ENCODE measurements at places on chromosomes 11 and 22. TPM values are rescaled to one million over a fixed set of nuclear protein-coding genes. Genes with fewer than 3 reads are reported as not detected.
A peak's percentile ranks its signal among the peaks of the same experiment; 100 is the strongest.

CDC42EP1 gene
- polyA plus RNA-seq = 19.7 TPM

GRCh38 chr11:35098855-35099254 is 40.1 kb upstream of the CD44 start:
- DNase-seq = no peak

DNA sequence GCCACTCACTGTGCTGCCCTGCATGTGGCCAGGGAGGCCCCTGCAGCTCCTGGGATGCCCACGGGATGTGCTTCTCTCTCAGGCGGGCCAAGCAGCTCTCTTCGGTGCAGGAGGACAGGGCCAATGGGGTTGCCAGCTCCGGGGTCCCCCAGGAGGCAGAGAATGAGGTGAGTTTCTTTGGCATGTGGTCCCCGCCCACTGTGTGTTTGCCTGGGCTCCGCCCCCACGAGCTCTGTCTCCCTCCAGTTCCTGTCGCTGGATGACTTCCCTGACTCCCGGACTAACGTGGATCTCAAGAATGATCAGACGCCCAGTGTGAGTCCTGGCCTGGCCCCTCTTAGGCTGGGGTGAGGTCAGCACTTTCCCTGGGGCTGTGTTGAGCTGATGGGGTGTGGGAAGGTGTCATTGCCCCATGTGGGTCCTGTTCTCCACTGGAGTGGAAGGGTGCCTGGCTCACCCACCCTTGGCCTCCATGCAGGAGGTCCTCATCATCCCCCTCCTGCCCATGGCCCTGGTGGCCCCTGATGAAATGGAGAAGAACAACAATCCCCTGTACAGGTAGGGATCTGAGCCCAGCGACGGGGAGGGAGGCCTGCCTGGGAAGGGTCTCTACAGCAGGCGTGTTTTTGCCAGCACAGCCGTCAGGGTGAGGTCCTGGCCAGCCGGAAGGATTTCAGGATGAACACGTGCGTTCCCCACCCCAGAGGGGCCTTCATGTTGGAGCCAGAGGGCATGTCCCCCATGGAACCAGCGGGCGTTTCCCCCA is 7.7 kb downstream of the SCO2 start:
- DNase-seq = no peak

GRCh38 chr22:36211237-36211861 is 9.7 kb upstream of the APOL4 start:
- DNase-seq = no peak

- DNase-seq = no peak
These were observed 80.1 kb upstream of the E2F8 start for GRCh38 chr11:19320827-19321226.

GRCh38 chr11:105245781-105246315 is 106.3 kb upstream of the CARD18 start:
- DNase-seq = no peak

- DNase-seq = no peak
These were observed 1232.7 kb downstream of the BRD1 start for GRCh38 chr22:48594757-48595510.

DNA sequence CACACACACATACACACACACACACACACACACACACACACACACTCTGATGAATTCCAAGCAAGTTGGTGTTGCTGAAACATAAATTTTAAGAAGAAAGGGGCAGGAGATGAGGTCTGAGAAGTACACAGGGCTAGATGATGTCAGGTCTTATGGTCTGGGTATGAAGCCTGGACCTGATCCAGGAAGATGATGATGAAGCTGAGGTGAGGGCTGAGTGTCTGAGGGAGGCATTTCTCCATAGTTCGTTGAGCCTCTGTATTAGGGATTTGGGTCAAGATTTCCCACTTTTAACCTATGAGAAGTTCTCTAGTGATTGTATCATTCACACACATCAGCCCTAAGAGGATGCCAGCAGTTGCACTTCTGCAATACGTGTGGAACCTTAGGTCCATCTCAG is 32.6 kb downstream of the KREMEN1 start:
- DNase-seq = no peak

DNA sequence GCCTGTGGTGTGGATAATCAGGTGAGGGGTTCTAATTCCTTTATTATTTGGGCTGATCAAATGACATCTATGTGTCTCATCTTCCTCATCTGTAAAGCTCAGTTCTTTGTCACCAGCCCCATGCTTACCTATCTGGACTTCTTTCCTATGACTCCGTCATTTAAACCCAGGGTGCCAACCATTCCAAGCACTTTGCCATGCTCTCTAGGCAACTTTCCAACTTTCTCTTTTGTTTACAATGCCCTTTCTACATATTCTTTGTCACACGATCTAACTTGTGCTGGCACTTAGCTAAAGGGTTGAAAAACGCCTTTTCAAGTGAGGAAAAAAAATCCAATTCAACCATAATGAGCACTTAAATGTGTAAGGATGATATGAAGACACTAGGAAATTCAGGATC is 27.9 kb downstream of the EXPH5 start:
- DNase-seq = no peak

- DNase-seq = no peak
These were observed 31.4 kb downstream of the PPIL2 start for GRCh38 chr22:21697021-21697771.

- peak; percentile 65 for DNase-seq
These were observed 6.0 kb upstream of the ACR start for GRCh38 chr22:50731811-50732624.

GRCh38 chr11:34161812-34162492 is 56.5 kb downstream of the NAT10 start:
- DNase-seq = no peak

DNA sequence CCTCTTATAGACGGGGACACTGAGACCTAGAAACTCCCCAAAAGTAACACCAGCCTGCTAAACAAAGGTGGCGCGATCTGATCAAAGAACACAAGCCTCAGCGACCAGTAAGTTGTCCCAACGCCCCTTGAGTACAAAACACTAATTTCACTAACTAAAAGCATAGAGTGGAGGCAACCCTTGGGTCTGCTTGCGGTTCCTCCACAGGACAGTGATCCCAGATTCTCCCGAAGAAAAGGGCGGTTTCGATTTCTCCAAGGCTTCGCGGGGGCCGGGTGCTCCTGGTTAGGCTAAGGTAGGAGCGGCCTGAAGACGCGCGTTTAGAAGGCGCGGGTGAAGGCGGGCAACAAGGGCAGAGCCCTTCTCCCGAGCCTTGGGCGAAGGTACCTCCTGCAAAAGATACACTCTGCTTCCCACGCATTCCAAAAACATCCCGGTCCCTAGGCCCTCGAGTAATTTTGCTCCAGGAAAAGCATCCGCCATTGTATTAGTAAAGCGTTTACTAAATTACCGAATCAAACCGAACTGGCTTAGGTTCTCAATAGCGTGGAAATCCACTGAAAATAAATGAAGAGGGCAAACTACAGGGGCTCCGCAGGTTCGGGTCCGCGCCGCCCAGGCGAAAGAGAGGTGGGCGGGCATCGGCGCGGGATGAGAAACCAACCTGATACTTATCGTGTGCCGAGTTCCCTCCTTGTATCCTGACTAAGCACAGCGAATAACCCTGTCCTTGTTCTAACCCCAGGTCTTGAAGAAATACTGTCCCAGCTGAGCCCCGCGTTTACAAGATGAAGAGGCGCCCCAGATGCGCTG is 2.0 kb downstream of the WT1 start:
- DNase-seq = peak; percentile 23

DNA sequence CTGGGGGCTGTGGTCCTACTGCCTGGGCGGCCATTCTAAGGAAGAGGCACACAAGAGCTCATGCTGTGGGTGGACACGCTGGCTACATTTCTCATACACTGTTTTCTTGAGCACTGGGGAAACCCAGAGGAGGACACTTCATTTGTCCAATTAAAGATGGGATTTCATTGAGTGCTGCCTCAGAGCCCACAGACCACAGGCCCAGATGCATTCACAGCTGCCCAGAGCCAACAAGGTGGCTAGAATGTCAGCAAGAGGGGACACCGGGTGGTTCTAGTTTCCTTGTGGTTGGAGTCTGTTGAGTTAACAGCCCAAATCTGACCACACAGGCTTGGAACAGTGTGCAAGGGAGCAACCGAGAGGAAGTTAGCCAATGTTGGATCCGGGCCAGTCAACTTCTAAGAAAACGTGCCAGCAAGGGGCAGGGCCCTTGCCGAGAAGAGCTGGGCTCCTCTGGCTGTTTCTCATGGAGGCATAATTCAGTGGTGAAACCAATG is 35.0 kb upstream of the SORL1 start:
- DNase-seq = peak; percentile 76

RAB39A gene
- polyA plus RNA-seq = 0.27 TPM

PAX6 gene
- 0.89 TPM for polyA plus RNA-seq

FXYD2 gene
- polyA plus RNA-seq = 3.2 TPM
